ENCODE measurements at places on chromosomes 12 and 14. TPM values are rescaled to one million over a fixed set of nuclear protein-coding genes. Genes with fewer than 3 reads are reported as not detected.

DNA sequence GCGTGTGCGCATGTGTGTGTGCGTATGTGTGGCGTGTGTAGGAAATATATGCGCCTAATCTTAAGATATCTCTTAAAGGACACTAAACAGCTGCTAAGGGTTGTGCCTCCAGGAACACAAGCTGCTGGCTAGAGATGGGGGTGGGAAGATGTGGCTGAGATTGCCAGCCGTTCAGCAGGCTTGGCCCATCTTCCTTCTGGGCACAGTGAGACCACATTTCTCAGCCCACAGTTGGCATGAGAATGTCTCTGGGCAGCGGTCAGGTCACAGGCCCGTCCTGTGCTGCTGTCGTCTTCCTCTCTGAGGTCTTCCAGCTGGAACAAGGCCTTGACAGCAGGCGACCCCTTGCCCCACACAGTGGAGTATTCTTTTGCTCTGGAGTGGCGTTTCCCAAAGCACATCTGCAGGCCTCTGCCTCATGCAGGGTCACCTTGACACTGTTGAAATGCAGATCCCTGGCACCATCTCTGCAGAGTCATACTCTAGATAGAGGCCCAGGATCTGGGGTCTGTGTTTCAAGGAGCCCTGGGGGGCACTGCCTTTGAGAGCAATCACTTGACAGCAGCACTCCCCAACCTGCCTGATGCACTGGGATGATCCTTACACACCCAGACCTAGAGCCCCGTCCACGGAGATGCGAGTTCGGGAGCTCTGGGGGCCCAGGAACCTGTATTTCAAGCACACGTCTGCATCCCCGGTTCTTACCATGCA, 335.5 kb upstream of the SFSWAP start:
- no peak for DNase-seq

- no peak for DNase-seq
Observed at GRCh38 chr14:24063263-24063836, 8.0 kb upstream of the CPNE6 start.

- no peak for DNase-seq
Observed at GRCh38 chr12:49748306-49748705, 6.9 kb downstream of the TMBIM6 start.

- no peak for DNase-seq
Observed at GRCh38 chr14:69666690-69667211, 55.4 kb downstream of the SUSD6 start.

DNA sequence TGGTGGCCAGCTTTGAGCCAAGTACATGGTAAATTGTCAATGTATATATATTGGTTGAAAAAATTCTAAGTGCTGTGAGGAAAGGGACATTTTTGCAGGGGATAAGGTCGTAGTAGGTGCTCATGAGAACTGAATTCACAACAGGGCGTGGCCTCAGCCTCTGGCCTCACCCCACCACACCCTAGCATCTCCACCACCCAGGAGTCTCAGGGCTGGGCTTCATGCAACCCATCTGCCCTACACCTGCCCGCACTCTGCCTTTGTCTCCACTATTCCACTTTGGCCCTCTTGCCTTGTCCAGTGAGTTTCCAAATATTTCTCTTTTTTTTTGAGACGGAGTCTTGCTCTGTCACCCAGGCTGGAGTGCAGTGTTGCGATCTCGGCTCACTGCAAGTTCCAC, 22.1 kb upstream of the AQP2 start:
- DNase-seq: no peak

DNA sequence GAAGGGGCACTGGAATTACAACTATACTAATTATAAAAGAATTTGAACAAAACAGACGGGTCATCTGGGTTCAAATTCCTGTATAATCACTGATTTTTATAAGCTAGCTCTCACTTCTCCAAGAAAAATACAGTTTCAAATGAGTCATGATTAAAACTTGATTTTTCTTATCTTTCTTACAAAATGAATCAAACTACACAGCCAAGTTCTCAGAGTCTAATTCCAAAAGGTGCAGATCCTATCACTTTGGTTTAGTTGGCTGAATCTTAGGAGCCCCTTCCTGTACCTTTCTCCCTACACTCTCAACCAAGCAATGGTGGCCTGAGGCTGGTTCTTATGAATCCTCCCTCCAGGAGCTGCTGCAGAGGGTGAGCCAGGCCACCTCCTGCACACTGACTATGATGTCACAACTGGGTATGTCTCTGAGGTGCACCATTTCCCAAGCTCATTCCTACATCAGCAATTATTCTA, 43.8 kb upstream of the BMP4 start:
- no peak for DNase-seq

DNA sequence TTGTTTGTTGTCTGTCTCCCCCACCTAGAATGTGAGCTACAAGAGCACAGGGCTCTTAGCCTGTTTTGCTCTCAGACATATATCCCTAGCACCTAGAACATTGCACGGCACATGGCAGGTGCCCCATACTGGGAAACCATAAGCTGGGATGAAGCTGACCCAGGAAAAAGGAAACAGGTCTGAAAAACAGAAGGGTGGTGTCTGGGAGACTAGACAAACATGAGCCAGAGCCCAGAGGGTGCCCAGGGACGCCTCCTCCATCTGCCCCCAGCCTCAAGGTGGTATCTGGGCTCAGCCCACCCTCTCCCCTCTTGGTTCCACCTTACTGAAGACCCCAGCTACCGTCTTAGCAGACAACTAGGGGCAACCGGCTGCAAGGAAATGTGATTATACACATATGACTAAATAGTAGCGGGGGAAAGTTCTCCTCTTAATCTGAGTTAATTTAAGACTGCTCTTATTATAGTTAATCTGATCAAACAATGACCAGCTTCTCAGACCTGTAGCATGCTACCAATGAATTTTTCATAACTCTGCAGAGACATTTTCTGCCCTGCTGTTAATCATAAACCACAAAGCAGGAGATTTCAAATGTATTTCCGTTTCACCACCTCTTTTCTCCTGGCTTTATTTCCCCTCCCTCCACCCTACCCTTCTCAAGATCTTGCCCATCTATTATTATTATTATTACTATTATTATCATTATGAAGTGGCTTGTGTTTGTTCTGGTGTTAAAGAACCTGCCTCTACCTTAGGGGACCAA, 31.9 kb downstream of the KSR2 start:
- no peak for DNase-seq

The NFE2 gene
- 0.47 TPM for total RNA-seq

The PLEKHD1 gene
- total RNA-seq: 0.20 TPM

The ARHGAP9 gene
- total RNA-seq: 0.90 TPM

The OTOGL gene
- 0.60 TPM for total RNA-seq

The AP1G2 gene
- 268 TPM for total RNA-seq
